ENCODE measurements at places on chromosomes 4 and X. TPM values are rescaled to one million over a fixed set of nuclear protein-coding genes. Genes with fewer than 3 reads are reported as not detected.

The PSAPL1 gene
- polyA plus RNA-seq: not detected

The FRG2 gene
- polyA plus RNA-seq: not detected

The CNKSR2 gene
- not detected for polyA plus RNA-seq

The NPY5R gene
- 0.24 TPM for polyA plus RNA-seq

The TCEAL7 gene
- polyA plus RNA-seq: 288 TPM

The NAT8L gene
- not detected for polyA plus RNA-seq

The RS1 gene
- polyA plus RNA-seq: not detected

The MMAA gene
- polyA plus RNA-seq: 9.2 TPM

- no peak for DNase-seq
Observed at GRCh38 chr4:156970501-156971164, 966 bp downstream of the PDGFC start.

DNA sequence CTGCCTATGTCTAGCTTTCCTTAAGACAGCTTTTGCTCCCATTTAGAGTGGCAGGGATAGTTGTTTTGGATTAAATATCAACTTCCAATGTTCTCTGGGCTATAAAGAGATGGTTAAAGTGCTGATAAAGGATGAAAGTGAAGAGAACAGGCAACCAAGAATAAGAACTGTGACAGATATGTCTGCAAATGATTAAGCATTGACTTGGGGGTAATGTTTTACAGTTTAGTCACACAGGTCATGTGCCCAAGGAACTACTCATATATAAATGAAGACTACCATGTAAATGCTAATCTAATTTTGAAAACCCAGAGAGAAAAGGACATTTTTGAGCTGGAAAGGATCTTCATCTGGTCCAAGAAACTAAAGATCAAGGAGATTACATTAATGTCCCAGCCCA, 42.1 kb downstream of the RBMX2 start:
- DNase-seq: no peak

- no peak for DNase-seq
Observed at GRCh38 chrX:86711531-86712180, 563.4 kb downstream of the DACH2 start.

DNA sequence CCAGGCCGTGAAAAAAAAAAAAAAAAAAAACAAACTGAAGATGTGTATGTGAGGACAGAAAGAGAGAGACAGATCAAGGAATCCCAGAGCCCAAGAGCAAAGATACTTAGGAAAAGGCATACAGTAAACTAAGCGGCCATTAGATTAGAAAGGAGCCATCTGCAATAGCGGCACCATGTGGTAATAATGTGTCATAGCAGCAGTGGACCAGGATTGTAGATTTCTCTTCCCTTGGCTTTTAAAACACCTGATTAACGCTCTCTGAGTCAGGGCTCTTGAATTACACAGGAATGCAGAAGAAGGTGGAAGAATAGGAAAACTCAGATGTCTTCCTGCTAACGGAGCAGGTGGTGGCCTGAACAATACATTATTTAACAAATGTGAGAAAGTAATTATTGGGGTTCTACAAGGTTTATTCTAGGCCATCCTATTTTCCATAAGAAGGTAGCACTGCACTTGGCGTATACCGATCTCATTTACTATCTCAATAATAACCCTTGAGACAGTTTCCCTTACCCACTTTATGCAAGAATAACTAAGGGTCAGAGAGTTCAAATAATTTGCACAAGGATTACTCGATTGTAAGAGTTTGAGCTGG, 182.7 kb downstream of the KCNIP4 start:
- peak; percentile 29 for DNase-seq

DNA sequence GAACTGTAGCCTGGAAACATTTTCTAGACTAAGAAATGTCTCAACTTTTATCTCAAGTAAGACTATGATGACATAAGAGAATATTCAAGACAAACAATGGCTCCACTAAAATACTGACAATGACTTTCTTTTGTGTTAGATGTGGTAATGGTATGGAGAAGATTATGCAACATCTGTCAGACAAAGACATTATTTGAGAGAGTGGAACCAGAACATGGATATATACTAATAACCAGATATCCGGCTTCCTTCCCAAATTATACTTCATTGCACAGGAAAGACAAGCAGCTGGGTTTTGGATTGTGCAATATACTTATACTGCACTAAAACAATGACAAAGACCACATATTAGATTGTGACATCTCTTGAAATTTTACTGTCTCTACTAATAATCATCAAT, 290.8 kb upstream of the GIMD1 start:
- no peak for DNase-seq

- no peak for DNase-seq
Observed at GRCh38 chr4:6273661-6273990, 4.0 kb downstream of the WFS1 start.

- DNase-seq: no peak
Observed at GRCh38 chr4:7844594-7844991, 95.1 kb downstream of the AFAP1 start.

GRCh38 chr4:56160636-56161035, 211.9 kb downstream of the CEP135 start:
- DNase-seq: no peak

DNA sequence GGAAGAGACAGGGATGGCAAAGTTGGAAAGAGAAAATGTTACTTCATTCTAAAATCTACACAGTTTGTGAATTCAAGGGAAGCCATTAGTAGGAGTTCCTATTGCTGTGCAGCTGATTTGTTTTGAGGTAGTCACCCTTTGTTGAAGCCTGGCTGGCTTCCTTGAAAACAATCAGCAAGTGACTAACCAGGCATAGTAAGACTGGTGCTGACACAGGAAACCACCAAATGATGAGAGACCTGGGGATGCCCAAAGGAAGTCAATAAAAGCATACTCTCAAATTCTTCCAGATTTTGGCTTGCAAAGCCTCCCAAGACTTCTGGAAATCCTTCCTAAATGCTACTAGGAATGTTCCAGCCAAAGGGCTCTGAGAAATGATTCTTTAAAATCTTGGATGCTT, 23.9 kb upstream of the PRDM8 start:
- DNase-seq: no peak

GRCh38 chrX:30538271-30538670, 39.3 kb downstream of the TASL start:
- DNase-seq: no peak

GRCh38 chr4:38671592-38671940, 7.6 kb downstream of the KLF3 start:
- no peak for DNase-seq

GRCh38 chr4:32133141-32133540, 1413.0 kb downstream of the PCDH7 start:
- no peak for DNase-seq

GRCh38 chrX:131262200-131262599, 26.9 kb downstream of the IGSF1 start:
- DNase-seq: no peak

DNA sequence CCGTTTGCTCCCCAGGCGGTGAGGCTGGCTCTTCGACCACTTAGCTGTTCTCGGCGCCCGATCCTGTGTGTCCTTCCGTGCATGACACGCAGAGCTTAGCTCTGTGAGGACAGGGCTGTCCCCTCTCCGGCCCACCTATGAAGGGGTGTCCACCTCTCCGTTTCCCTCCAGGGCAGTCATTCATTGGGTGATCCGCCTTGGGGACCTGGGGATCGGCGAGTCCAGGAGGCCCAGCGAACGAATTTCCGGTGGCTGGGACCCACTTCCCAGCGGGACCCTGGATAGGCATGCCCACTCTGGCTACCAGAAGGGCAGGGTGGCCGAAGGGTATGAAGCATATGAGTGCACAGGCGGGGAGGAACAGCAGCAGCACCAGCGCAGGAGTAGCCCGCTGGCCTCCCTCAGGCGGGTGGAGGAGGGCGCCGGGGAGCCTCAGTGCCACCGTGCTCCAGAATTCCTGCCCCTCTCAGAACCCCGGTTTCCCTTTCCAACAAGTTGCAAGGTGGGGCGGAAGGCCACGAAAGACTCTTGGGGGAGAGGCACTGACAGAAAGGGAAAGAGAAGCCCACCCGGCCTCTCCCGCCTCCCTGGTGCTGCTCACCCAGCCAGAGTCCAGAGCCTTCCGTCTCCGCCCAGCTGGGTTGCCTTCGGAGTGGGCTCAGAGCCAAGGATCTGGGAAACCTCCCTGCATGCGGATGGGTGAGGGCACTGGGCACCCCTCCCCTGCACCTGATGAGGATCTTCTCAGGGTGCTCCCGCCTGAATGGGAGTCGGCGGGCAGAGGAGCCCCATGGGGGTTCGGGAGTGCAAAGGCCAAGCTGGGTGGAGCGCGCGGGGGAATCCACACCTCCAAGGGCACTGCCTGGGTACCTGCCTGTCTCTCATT, 8.6 kb downstream of the HMX1 start:
- DNase-seq: no peak

DNA sequence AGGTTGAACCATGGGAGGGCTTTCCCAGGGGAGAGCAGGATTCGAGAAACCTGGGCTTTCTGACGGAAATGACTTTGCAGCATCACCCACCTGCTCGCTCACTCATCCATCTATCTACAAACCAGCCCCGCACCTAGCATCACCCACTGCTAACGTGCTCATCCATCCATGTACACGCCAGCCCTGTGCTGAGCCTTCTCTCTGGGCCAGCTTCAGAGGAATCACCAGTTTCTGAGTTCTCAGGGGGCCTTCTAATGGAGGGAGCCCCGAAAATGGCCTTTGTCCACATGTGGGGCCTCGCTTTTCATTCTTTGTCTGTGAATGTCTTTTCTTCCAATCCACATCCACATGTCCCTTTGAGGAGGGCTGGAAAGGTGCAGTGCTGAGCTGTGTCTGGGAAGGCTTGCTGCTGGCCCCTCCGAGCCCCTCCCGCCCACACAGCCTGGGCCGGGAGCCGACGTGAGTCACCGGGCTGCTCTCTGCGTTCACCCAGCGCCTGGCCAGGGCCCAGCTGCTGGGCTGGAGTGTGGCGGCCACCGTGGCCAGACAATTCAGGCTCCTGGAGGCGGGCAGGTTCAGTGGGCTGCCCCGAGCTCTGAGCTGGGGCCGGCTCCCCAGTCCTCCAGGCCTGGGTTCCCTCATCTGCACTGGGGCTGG, 14.7 kb downstream of the SORCS2 start:
- peak; percentile 89 for DNase-seq

DNA sequence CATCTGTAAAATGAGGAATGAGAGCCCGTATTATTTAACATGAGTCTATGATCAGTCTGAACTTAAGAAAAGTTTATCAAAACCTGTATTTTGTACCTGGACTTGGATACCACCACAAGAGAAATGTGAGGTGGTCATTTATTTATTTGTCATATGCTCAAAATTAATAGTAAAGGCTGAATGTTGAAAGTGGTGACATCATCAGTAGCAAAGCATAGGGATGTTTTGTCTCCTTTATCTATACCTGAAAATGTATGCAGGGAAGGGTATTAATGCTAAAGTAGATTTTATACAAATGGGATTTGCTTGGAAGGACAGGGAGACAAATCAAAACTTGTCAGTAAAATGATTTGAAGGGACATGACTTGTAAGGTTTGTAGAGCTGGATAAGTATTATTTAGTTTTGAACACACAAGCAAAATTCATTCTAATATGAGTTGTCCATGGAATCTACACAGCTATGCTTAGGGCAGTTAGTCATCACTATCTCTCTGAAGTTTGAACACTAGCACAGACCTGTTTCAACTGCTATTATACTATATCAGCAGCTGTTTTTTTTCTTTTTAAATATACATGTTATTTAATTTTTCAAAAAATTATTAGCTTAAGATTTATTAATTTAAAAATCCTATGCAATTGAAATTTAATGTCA, 52.4 kb upstream of the GUCY1A1 start:
- DNase-seq: no peak

GRCh38 chr4:38082021-38082420, 121.8 kb downstream of the PTTG2 start:
- no peak for DNase-seq

DNA sequence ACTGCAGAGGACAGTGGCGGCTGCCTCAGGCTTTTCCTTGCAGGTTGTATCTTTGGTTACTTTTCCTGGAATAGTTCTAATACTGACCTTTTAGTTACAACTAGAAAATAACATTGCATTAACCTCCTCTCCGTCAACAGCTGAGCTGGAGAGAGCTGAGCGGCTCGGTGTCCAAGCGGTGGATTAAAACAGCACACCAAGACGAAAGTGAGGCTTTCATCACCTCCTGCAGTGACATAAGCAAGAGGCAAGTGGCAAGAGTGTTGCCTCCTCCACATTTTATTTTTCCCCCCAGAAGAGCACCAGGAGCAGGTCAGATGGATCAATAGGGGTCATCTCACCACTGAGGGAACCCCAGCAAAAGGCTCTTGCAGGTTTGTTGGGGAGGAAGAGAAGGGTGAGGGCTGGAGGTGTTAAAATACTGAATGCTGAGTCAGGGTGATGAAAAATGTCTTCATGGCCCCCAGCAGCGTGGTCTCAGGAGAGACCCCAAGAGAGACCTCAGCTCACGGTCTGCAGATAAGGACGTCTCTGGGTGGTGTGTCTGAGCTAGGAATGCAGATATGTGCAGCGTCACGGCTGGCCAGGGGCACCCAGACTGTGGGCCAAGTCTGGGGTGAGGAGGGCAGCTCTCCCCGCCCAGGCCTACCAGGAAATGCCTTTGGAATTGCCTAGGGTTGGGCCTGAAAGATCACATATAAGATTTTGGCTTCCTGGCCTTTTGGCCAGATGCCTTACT, 50.3 kb downstream of the CASP3 start:
- no peak for DNase-seq

All from muscle of arm (tissue), 14 donors.